SK-N-MC (cell line): ENCODE measurements at places on chromosomes 6 and 20.

DNA sequence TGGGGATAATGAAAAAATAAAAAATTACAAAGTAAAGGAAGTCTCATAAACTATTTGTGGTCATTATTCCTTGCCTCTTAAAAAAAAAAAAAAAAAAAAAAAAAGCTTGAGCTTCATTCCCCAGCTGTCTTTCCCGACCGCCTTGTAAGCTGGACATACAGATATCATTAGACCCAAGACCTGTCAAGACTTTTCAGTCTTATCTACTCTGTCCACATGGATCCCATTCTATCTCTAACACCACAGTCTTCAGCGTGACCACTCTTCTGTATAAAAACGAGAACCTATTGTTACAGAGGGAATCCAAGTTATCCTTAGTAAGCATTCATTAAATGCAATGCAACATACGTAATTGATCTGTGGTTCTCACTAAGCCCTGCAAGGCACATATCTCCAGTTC lies 423.5 kb downstream of the MEI4 start:
- no peak for DNase-seq

DNA sequence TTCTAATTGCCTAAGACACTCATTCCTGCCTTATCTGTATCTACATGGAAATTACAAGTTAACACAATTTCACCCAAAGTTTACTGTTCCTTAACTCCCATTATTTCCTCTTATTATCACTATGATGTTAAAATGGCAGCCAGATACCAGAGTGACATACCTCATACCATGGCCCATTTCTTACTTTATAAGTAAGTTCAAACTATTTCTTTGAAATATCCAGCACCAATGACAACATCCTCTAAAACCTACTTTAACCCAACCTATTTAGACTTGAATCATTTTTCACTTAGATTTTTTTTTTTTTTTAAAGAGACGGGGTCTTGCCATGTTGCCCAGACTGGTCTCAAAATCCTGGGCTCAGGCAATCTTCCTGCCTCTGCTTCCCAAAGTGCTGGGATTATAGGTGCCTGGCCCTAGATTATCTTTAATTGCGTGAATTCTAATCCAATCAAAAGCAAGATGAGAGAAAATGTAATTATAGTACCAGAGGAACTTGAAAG lies 10.0 kb downstream of the REV3L start:
- no peak for DNase-seq

DNA sequence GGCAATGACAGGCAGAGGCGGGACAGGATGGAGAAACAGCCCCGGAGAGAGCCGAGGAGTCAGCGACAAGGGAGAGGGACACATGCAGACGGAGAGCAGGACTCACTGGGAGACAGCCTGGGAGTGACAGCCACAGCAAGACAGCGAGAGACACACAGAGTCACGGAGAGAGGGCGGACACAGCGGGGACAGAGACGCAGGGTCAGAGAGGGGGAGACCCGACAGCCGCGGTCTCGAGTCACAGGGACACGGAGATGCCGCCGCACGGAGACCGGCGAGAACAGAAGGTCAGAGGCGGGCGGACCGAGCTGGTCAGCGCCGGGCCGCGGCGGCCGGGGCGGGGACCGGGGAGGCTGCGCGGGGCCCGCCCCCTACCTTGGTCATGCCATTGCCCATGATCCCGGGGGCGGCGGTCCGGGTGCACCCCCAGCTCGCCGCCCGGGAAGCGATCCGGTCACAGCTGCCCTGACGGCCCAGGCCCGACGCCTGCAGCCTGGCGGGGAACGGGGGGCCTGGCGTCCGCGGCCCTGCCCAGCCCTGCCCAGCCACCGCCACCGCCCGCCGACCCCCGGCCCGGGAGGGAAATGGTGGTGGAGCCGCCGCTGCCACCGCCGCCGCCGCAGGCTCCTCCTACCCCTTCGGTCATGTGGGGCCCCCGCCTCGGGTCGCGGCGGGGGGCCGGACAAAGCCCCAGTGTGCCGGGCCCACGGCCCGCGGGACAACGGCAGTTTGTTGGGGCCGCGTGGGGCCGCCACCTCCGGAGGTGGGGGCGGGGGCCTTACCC lies at the start of the genes DUSP15 and TTLL9:
Gene DUSP15 (minus strand): TSS at position 586 of the 784 bp plus-strand sequence. CDS start 190 bp downstream, at position 396.
Gene TTLL9 (plus strand): TSS at position 693 of the 784 bp plus-strand sequence. CDS start 493 bp downstream, outside the sequence.
- DNase-seq = no peak

GRCh38 chr6:88823998-88824397 lies 139.4 kb downstream of the RNGTT start:
- no peak for DNase-seq

- no peak for DNase-seq
Observed at GRCh38 chr6:33710296-33711121, 991 bp downstream of the UQCC2 start.
